ENCODE measurements at places on chromosomes 2 and 18. TPM values are rescaled to one million over a fixed set of nuclear protein-coding genes. Genes with fewer than 3 reads are reported as not detected.

The WNT10A gene
- total RNA-seq = 2.8 TPM

- no peaks in the 10 kb centered on the region for H3K36me3 ChIP-seq
- no peaks in the 10 kb centered on the region for H3K27me3 ChIP-seq
- H3K4me3 ChIP-seq = no peak overlapping the region
- H3K27ac ChIP-seq = no peak overlapping the region
- DNase-seq = no peak
Observed at GRCh38 chr18:45250479-45250878, 364.8 kb upstream of the SLC14A2 start.

- no peak overlapping the region for H3K4me3 ChIP-seq
- DNase-seq = no peak
- H3K27ac ChIP-seq = no peak overlapping the region
- no peaks in the 10 kb centered on the region for H3K36me3 ChIP-seq
Observed at GRCh38 chr2:8289111-8289510, 392.7 kb upstream of the ID2 start.

- no peak for DNase-seq
- H3K4me1 ChIP-seq = no peaks in the 10 kb centered on the region
- H3K36me3 ChIP-seq = no peaks in the 10 kb centered on the region
- no peak overlapping the region for H3K4me3 ChIP-seq
- H3K27ac ChIP-seq = no peak overlapping the region
- H3K27me3 ChIP-seq = no peaks in the 10 kb centered on the region
Observed at GRCh38 chr18:38456253-38456652, 890.7 kb upstream of the CELF4 start.

DNA sequence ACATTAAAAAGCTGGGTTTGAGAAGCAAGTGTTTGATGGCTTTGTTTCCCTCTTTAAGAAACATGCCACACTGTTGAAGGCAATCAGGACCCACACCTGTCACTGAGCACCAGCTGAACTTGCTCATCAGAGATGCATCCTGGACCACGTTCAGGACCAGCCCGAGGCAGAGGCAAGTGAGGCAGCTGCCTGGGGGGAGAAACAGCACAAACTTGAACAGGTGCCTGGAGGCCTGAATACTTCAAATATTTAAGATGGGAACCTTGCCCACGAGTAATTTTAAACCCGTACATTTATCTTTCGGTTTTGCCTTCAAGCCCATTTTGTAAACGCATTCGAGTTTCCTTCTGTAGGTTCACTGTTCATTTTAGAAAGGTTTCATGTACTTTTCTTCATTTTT lies 421.3 kb downstream of the NYAP2 start:
- no peak overlapping the region for H3K4me3 ChIP-seq
- no peaks in the 10 kb centered on the region for H3K27me3 ChIP-seq
- DNase-seq = no peak
- H3K27ac ChIP-seq = no peak overlapping the region
- H3K36me3 ChIP-seq = no peaks in the 10 kb centered on the region

The GPR45 gene
- total RNA-seq = not detected

- no peak overlapping the region for H3K27ac ChIP-seq
- H3K36me3 ChIP-seq = no peaks in the 10 kb centered on the region
- H3K4me3 ChIP-seq = no peak overlapping the region
- no peaks in the 10 kb centered on the region for H3K4me1 ChIP-seq
- DNase-seq = no peak
Observed at GRCh38 chr2:121748202-121748601, 7.2 kb upstream of the TSN start.

- H3K27ac ChIP-seq = no peak overlapping the region
- no peaks in the 10 kb centered on the region for H3K4me1 ChIP-seq
- H3K27me3 ChIP-seq = no peaks in the 10 kb centered on the region
- no peak overlapping the region for H3K4me3 ChIP-seq
- DNase-seq = no peak
Observed at GRCh38 chr2:190136259-190136658, 73.7 kb upstream of the MSTN start.

DNA sequence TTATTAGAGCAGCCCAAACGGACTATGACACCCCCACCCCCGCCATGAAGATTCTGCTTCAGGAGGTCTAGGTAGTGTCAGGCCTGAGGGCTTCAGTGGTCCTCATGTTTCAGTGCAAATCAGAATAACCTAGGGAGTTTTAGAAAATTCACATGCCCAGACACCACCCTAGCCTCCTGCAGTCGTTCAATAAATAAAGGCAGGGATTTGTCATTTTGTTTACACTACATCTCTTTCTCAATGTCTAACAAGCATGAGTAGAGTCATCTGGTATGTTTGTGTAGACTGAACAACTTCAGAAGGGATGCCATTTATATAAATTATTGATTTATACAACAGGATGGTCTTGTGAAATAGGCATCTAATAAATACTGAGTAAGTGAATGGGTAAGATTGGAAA lies 112.1 kb upstream of the SERPINE2 start:
- no peaks in the 10 kb centered on the region for H3K36me3 ChIP-seq
- no peak for DNase-seq
- no peaks in the 10 kb centered on the region for H3K4me1 ChIP-seq
- no peak overlapping the region for H3K27ac ChIP-seq
- H3K4me3 ChIP-seq = no peak overlapping the region
- H3K27me3 ChIP-seq = no peaks in the 10 kb centered on the region

The DLX1 gene
- total RNA-seq = not detected

GRCh38 chr2:163135256-163135655 lies 296.7 kb upstream of the KCNH7 start:
- H3K27ac ChIP-seq = no peak overlapping the region
- no peak overlapping the region for H3K4me3 ChIP-seq
- no peaks in the 10 kb centered on the region for H3K36me3 ChIP-seq
- no peaks in the 10 kb centered on the region for H3K27me3 ChIP-seq

DNA sequence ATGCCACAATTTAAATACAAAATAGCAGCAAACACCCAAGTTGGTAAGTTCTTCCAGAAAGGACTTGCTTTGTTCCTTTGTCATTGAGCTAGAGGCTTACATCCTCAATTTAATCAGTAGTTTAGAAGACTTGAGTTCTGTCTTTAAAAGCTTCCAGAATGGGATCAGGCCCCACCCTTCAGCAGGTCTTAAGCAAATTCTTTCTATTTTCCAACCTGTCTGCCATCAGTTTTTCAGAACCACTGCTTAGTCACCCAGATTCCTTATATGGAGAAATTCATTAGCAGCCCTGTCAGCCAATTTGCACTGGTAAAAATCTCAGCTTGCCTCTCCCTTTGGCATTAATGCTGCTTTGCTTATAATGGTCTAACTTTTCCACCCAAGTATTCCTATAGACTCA lies 263.6 kb upstream of the HNMT start:
- H3K36me3 ChIP-seq = no peaks in the 10 kb centered on the region
- H3K27me3 ChIP-seq = no peaks in the 10 kb centered on the region
- DNase-seq = no peak
- H3K27ac ChIP-seq = no peak overlapping the region
- no peaks in the 10 kb centered on the region for H3K4me1 ChIP-seq

DNA sequence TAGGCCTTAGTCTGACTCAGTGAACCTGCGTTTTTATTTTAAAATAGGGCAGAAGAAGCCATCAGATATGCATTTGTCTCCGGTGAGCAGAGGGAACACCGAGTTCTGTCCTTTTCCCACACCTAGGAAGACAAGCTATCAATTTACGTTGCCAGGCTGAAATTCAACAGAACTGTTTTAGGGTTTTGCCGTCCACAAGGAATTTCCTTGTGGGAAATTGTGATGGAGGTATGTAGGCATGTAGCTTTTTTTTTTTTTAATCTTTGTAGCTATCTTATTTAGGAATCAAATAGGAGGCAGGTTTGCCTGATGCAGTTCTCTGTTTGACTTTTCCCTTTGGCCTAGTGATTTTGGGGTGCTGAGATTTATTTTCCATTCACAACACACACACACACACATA lies 62.0 kb upstream of the ASAP2 start:
- H3K4me3 ChIP-seq = no peak overlapping the region
- no peaks in the 10 kb centered on the region for H3K4me1 ChIP-seq
- no peaks in the 10 kb centered on the region for H3K36me3 ChIP-seq
- no peak overlapping the region for H3K27ac ChIP-seq

DNA sequence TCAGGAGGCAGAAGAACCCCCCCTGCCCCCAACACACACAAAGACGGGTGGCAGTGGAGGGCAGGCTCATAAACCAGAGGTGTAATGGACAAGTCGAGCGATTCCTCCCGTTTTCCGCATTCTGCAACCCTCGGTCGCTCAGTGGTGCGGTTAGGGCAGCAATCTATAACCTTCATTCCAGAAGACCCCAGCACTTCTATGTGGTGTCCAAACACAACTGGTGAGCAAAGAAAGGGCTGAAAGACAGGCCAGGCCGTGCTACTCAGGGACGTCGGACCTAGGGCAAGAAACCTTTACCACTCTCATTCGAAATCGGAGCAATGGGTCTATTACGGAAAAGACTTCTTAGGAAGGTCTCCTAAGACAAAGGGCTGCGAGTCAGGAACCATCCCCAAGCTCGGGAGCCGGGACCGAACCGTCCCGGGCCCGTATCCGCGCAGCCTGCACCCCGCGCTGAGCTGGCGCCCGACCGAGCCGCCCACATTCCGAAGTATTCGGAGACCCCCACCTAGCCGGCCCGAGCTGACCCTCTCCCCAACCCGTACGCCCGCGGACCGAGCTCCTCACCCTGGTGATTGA lies 568 bp downstream of the ARL5A start:
- peak overlapping the region; percentile 87 for H3K27ac ChIP-seq
- DNase-seq = no peak
- no peaks in the 10 kb centered on the region for H3K27me3 ChIP-seq
- peak overlapping the region; percentile 93 for H3K4me3 ChIP-seq
- peaks cover 18% of the 10 kb centered on the region for H3K4me1 ChIP-seq

DNA sequence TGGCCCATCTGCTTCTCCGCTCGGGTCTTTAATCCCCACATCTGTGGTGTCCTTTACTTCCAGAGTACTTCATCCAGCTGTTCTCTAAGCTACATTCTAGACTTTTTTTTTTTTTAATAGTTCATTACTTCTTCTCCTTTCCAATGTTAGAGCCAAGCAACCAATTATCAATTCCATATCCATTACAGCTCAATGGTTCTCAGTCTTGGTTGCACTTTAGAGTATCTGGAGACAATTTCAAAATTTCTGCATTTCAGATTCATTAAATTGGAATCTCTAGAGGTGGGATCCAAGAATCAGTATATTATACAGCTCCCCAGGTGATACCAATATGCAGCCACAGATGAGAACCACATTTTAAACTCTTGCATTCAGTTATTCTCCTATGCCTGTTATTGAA lies 43.9 kb upstream of the ZSWIM2 start:
- no peak overlapping the region for H3K4me3 ChIP-seq
- DNase-seq = no peak
- no peaks in the 10 kb centered on the region for H3K27me3 ChIP-seq
- no peaks in the 10 kb centered on the region for H3K36me3 ChIP-seq
- H3K4me1 ChIP-seq = no peaks in the 10 kb centered on the region
- H3K27ac ChIP-seq = no peak overlapping the region

DNA sequence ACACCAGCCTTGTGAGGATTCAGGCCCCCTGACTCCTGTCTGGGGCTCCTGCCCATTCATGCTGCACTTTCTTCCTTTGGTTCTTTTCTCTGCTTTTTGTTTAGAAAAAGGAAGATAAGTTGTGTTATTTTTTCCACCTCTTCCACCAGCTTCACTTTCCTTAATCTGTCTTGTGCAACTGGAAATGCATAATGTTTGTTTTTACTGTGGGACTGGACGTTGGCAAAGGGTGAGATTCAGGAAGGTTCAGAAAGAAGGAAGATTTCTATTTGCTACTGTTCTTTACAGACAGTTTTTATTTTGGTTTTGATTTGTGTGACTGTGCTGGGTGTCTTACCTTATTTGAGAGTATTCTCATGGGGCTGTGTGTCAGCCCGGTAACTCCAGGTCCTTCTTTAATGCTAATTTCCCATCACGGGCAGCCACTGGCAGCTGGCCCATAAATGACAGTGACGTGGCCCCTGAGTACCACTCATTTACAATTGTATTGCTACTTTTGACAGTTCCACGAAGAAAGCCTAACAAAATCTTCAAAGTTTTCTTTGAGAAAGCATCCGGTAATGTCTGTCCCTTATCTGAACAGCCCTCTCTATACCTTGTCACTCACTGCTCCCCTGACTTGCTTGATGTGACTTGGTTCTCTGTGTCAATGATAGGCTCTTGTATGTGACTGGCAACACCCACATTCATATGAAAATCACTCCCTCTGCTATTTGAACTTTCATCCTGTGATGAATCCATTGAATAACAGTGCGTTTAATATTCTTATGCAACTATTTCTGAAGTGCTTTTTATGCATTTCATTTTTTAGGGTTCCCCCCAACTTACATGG lies 32.7 kb downstream of the RHBDD1 start:
- no peak overlapping the region for H3K4me3 ChIP-seq
- H3K27ac ChIP-seq = no peak overlapping the region
- H3K36me3 ChIP-seq = no peaks in the 10 kb centered on the region

DNA sequence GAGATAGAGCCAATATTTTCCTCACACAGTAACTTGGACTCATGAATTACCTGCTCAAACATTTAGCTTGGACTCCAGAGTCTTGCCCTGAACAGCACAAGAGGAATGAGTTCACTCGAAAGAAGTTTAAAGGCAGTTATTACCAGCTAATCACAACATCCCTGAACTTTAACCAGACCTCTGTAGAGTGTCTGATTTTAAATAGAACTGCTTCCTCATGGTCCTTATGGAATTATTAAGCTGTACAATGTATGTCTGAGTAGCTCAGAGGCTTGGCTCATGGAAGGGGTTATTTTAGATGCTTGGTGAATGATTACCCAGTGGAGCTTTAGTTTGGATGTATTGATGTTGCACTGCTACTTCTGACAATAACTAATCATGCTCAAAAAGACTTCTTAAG lies 183.1 kb downstream of the FMNL2 start:
- no peaks in the 10 kb centered on the region for H3K36me3 ChIP-seq
- no peak overlapping the region for H3K4me3 ChIP-seq
- no peak for DNase-seq
- no peaks in the 10 kb centered on the region for H3K4me1 ChIP-seq
- no peaks in the 10 kb centered on the region for H3K27me3 ChIP-seq

- H3K27ac ChIP-seq = no peak overlapping the region
- no peaks in the 10 kb centered on the region for H3K4me1 ChIP-seq
- peaks cover 12% of the 10 kb centered on the region for H3K36me3 ChIP-seq
Observed at GRCh38 chr2:134401789-134402188, 147.9 kb downstream of the MGAT5 start.

The DNAJC5G gene
- not detected for total RNA-seq

The B3GNT7 gene
- 5.6 TPM for total RNA-seq

The NUP35 gene
- total RNA-seq = 23.3 TPM

The LOXHD1 gene
- total RNA-seq = 0.08 TPM

DNA sequence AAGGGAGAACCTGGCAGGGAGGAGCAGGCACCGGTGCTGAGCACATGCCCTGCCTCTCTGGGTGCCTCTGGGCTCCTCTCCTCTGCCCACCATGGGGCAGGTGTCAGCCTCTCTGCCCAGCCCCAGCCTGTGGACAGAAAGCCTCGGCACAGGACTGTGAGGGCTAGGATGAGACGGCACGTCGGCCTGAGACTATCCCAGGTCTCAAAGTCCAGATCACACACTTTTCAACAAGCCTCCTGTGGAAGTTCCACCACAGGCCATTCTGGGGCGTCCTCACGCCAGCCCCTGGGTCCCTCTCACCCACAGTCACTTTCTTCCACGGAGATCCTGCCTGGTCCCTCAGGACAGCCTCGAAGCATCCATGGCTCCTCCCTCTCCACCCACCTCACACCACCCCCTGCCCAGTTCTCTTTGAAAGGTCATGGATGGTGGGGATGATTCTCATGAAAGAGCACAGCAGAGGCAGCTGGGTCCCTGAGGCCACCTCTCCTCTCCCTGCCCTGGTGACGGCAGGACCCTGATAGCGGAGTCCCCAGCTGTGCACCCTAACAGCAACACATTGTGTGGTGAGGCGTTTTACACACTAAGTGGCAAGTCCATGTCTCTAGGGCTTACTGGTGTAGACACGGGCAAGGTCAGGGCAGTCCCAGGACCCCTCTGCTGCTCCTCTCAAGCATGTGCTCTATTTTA lies 569.4 kb upstream of the SALL3 start:
- H3K27me3 ChIP-seq = no peaks in the 10 kb centered on the region
- H3K4me1 ChIP-seq = no peaks in the 10 kb centered on the region
- H3K4me3 ChIP-seq = no peak overlapping the region

The TIA1 gene
- 157 TPM for total RNA-seq

Data from naive thymus-derived CD4-positive, alpha-beta T cell (primary cell).